WTC11 (cell line): ENCODE measurements at places on chromosomes 1 and 21.

- H3K27ac ChIP-seq = no peak overlapping the region
- H3K4me3 ChIP-seq = no peak overlapping the region
- H3K36me3 ChIP-seq = no peaks in the 10 kb centered on the region
- H3K4me1 ChIP-seq = peaks cover 9% of the 10 kb centered on the region; the same call in 1 of the 2 replicates
- DNase-seq = no peak
- H3K27me3 ChIP-seq = no peaks in the 10 kb centered on the region
Measured at GRCh38 chr1:21005466-21006239, 171.0 kb downstream of the EIF4G3 start.

GRCh38 chr1:61640531-61641530 lies 84.1 kb downstream of the TM2D1 start:
- H3K27me3 ChIP-seq = peaks cover 12% of the 10 kb centered on the region
- no peak for DNase-seq
- peak overlapping the region; percentile 33 for H3K4me3 ChIP-seq
- no peaks in the 10 kb centered on the region for H3K36me3 ChIP-seq

GRCh38 chr1:21693732-21694131 lies 24.6 kb upstream of the RAP1GAP start:
- H3K4me3 ChIP-seq = no peak overlapping the region
- no peak for DNase-seq
- H3K27ac ChIP-seq = no peak overlapping the region
- no peaks in the 10 kb centered on the region for H3K27me3 ChIP-seq
- peaks cover 53% of the 10 kb centered on the region for H3K36me3 ChIP-seq
- H3K4me1 ChIP-seq = no peaks in the 10 kb centered on the region

DNA sequence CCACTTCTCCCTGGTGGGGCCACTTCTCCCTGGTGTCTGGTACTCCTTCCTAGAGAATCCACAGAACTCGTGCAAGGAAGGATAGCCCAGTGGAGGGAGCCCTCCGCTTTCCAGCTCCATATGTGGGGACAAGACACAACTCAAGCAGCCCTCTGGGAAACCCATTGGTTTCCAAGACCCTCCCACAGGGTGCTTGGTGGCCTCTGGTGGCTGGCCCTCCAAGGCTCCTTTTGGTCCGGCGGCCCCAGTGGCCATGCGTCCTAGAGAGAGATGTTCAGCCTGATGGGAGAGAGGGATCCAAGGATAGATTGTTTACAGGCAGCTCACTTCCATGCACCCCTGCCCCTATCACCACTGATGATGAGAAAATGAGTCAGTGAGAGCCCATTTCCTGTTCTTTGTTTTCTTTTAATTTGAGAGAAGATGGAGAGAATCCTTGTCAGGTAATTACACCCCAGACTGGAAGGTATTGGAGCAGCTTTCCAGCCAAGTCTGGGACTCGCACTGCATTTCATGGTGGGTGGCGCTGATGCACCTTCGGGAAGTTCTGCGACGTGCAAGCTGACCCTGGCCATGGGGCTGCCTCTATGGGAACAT lies 486.2 kb upstream of the VAMP3 start:
- H3K4me1 ChIP-seq = peaks cover 35% of the 10 kb centered on the region
- no peak for DNase-seq
- no peak overlapping the region for H3K4me3 ChIP-seq
- H3K27ac ChIP-seq = no peak overlapping the region
- H3K27me3 ChIP-seq = no peaks in the 10 kb centered on the region; the same call in 1 of the 2 replicates

DNA sequence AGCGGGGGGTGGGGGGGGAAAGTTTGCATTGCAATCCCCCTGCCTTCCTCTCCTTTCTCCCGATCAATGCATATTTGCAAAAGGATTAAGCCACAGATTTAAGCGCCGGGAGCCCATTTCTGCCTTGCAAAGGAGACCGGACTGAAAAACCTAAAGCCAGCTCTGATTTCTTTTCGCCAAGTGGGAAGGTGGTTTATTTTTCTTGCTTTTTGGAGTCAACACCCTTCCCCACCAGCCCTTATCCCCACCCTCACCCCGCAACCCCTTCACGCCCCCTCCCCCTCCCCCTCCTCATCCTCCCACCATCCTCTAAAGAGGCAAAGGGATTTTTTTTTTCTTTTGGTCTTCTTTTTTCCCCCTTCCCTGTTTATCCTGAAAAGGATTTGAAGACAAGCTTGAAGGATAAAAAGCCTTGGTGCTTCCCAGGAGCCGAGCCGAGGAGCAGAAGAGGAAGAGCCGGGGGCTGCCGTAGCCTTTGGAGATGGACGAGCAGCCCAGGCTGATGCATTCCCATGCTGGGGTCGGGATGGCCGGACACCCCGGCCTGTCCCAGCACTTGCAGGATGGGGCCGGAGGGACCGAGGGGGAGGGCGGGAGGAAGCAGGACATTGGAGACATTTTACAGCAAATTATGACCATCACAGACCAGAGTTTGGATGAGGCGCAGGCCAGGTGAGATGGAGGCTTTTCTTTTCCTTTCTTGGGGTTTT lies 513 bp downstream of the PBX1 start:
- peak overlapping the region; percentile 100 for H3K4me3 ChIP-seq
- H3K27me3 ChIP-seq = no peaks in the 10 kb centered on the region
- peaks cover 4% of the 10 kb centered on the region; the same call in 1 of the 2 replicates for H3K36me3 ChIP-seq
- H3K27ac ChIP-seq = peak overlapping the region; percentile 97
- H3K4me1 ChIP-seq = peaks cover 47% of the 10 kb centered on the region

DNA sequence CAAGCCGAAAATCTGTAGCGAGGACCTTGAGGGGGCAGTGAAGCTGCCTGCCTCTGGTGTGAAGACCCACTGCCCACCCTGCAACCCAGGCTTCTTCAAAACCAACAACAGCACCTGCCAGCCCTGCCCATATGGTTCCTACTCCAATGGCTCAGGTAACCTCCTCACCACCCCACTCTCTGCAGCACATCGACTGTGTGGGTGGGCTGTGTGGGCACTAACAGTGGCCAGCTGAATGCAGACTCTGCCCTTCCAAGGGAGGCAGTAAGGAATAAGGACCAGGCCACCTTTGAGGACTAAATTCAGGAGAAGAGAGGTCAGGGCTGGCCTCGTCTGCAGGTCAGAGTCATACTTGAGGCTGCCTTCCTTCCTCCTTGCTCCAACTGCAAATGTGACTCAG lies 25.5 kb upstream of the SARS1 start:
- peaks cover 10% of the 10 kb centered on the region for H3K4me1 ChIP-seq
- no peak for DNase-seq
- H3K27me3 ChIP-seq = no peaks in the 10 kb centered on the region; the same call in 1 of the 2 replicates
- H3K36me3 ChIP-seq = no peaks in the 10 kb centered on the region

- no peaks in the 10 kb centered on the region for H3K4me1 ChIP-seq
- H3K27me3 ChIP-seq = peaks cover 21% of the 10 kb centered on the region
- DNase-seq = no peak
Measured at GRCh38 chr1:17986156-17986555, 121.4 kb upstream of the IGSF21 start.

- H3K36me3 ChIP-seq = peaks cover 5% of the 10 kb centered on the region; the same call in 1 of the 2 replicates
- peaks cover 39% of the 10 kb centered on the region for H3K27me3 ChIP-seq
- H3K27ac ChIP-seq = no peak overlapping the region
Measured at GRCh38 chr1:52919051-52919722, 2.4 kb downstream of the ECHDC2 start.
